Stimulated activated CD4-positive, alpha-beta T cell treated with anti-CD3 and anti-CD28 coated beads, Interleukin-1b, Interleukin-23, amount 100 ng/mL, for 1 hour (primary cell): ENCODE measurements at places on chromosomes 13 and 19.

DNA sequence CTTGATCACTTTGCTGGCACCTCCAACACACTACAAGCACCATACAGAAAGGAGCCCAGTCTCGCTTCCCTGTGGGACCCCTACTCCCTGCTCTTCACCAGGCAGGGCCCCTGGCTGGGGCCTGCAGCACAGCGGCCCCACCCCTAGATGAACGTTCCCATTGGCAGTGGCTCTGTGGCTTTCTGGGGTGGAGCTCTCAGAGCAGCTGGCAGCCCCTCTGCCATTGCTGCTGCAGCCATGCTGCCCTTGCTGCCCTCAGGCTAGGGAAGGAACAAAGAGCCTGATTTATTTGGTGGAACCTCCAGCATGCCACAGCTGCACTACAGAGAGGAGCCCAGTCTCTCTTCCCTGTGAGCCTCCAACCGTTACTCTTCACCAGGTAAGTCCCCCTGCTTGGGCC lies 5.8 kb downstream of the SIGLEC6 start:
- DNase-seq = no peak

DNA sequence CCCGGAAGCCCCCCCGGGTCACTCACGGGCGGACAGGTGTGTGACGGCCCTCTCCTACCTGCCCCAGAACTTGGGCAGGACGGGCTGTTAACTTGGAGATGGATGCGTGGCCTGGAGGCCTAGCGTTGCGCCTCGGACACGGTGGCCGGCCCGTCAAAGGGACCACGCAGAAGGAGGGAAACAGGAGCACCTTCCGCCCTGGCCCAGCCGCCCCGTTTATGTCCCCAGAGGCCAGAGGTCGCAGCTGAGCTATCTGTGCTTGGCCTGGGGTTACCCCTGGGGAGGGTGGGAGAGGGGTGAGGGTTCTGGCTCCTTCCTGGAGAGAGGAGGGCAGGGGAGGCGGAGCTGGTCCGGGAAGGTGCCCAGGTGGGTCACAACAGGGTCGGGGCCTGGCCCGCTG lies 35.6 kb downstream of the GADD45B start:
- no peak for DNase-seq

DNA sequence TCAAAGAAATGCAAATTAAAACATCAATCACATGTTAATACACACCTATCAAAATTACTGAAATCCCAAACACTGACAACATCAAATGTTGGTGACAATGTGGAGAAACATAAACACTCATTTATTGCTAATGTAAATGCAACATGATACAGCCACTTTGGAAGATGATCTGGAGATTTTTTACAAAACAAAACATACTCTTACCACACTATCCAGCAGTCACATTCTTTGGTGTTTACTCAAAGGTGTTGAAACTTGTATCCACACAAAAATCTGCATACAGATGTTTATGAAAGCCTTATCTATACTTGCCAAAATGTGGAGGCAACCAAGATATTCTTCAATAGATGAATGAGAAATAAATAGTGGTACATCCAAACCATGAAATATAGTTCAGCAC lies 1219.5 kb upstream of the PCDH20 start:
- no peak for DNase-seq

GRCh38 chr13:98917116-98917515 lies 60.7 kb downstream of the DOCK9 start:
- no peak for DNase-seq

GRCh38 chr13:26255115-26255514 lies 1.2 kb downstream of the CDK8 start:
- DNase-seq = no peak

DNA sequence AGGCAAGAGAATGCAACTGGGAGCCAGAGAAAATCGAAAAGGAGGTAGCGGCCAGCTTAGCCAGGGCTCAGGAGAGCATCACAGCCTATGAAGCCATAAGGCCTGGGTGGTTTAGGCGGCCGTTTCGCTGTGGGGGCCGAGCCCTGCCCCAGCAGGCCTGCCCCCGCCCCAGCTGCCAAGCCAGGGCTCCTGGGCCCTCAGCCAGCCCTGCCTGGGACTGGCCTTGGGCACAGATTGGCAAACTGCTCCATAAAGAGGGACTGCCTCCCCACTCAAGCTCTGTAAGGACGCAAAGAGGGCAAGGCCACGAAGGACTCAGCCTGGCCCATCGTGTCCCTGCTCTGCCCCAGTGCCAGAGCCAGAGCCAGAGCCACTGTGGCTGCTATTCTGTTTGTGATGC lies 10.2 kb downstream of the ZNF653 start:
- DNase-seq = no peak

- DNase-seq = no peak
These were observed 58.7 kb downstream of the SLC15A1 start for GRCh38 chr13:98693756-98694155.

- DNase-seq = no peak
These were observed 580.6 kb upstream of the SPRY2 start for GRCh38 chr13:80921541-80921940.

DNA sequence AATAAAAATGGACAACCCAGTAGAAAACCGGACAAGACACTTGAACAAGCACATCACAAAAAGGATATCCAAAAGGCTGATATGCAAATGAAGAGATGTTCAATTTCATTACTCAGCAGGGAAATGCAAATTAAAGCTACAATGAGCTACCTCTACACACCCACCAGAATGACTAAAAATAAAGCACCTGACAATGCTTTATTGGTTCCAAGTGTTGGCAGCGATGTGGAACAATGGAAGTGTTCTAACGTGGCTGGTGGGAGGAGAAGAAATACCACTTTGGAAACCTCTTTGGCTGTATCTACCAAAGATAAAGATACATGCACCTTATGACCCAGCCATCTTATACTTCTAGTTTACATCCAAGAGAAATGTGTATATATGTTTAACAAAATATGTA lies 3.7 kb upstream of the ACP7 start:
- no peak for DNase-seq

DNA sequence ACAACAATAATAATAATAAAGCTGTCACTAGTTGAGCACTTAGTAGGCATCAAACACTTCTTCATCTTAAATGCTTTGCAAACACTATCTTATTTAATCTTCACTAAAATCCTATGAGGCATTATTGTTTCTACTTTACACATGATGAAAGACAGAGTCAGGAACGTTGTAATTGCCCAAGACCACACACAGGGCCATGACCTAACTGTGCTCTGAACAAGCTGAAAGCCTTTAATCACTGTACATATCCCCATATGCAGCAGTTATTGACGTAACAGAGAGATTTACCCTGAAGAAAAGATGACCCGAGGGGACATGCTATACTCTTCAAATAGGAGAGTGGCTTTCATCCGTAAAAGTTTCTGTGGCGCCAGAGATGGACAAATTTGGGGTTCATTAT lies 53.0 kb downstream of the SACS start:
- DNase-seq = no peak

GRCh38 chr19:2228157-2229030 lies 7.7 kb downstream of the PLEKHJ1 start:
- DNase-seq = no peak

- DNase-seq = no peak
These were observed 23.7 kb downstream of the DIS3 start for GRCh38 chr13:72757792-72758535.

- no peak for DNase-seq
These were observed 66.3 kb upstream of the RFXAP start for GRCh38 chr13:36752673-36753072.

GRCh38 chr19:1863328-1863637 lies at the start of gene KLF16:
KLF16 (minus strand) TSS chr19:1863579; CDS start chr19:1863497, 82 bp downstream.
- DNase-seq = no peak

DNA sequence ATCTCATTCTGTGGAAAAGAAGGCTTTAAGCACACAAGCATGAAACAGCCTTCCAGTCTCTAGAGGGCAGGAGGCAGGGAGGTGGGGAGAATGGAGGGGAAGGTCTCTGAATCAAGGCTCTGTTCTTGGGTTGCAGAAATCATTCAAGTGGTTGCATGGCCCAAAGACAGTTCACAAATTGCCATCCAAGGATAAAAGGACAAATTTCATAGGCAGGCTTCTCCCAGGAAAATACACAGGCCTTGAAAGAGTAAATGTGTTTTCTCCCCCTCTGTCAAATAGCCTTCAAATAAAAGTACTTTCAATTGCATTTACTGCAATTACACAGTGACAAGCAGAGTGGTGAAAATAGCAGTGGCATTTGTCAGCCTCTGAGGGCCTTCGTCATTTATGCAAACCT lies 450.8 kb downstream of the DCT start:
- no peak for DNase-seq

- DNase-seq = no peak
These were observed 786.6 kb upstream of the SLITRK6 start for GRCh38 chr13:86585835-86586234.

- DNase-seq = no peak
These were observed 5.5 kb downstream of the GCDH start for GRCh38 chr19:12896460-12896859.

- no peak for DNase-seq
These were observed 1438.6 kb downstream of the UQCRFS1 start for GRCh38 chr19:27774337-27774736.

GRCh38 chr19:16612636-16613035 lies 15.4 kb downstream of the MED26 start:
- no peak for DNase-seq

DNA sequence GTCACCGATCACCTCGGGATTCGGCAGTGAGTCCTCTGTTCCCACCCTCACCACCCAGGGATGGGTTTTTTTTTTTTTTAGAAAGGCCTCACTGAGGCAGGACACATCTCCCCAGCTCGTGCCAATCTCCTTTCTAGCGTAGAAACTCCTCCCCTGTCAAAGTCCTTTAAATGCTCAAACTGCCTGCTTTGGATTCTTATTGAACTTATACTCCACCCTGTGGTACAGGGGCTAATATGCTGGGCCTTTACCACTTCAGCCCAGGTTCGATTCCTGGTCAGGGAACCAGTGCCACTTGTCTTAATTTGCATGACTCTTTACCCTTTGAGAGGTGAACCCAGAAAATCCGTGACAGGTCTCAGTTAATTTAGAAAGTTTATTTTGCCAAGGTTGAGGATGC lies 8.3 kb upstream of the ZNF14 start:
- DNase-seq = no peak

GRCh38 chr13:34941835-34942731 lies at the start of gene NBEA:
NBEA (plus strand) TSS chr13:34942270; CDS start chr13:34942821, 551 bp downstream.
- DNase-seq = peak; percentile 68
